ENCODE measurements at places on chromosomes 16 and 17.
A peak's percentile ranks its signal among the peaks of the same experiment; 100 is the strongest.

DNA sequence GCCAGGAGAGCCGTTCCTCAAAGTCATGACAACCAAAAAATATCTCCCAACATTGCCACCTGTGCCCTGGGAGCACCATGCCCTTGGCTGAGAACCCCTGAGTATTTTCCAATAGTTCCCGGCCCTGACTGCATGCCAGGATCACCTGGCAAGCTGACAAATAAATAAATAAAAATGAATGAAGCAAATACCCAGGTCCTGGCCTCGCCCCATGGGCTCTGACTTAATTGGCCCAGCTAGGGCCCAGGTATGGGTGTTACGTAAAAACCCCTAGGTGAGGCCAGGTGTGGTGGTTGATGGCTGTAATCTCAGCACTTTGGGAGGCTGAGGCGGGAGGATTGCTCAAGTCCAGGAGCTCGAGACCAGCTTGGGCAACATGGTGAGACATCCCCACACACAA is 2.7 kb upstream of the C16orf74 start:
- no peak for DNase-seq

DNA sequence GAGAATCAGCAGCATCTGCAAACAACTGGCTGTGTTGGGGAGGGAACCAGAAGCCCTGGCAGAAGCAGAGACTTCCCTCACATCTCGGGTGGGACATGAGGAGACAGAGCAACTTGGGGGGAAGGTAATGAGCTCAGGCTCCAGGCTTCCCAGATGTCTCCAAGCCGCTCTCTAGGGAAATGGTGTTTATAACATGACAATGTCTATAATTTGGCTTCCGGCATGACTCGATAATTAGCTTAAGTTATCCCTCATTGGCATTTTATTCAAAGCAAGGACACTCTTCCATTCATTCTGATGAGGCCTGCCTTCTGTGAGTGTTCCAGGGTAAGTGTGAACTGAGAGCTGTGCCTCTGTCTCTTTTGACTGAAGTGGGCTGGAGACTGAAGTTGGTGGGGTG is 14.7 kb upstream of the MLLT6 start:
- no peak for DNase-seq

DNA sequence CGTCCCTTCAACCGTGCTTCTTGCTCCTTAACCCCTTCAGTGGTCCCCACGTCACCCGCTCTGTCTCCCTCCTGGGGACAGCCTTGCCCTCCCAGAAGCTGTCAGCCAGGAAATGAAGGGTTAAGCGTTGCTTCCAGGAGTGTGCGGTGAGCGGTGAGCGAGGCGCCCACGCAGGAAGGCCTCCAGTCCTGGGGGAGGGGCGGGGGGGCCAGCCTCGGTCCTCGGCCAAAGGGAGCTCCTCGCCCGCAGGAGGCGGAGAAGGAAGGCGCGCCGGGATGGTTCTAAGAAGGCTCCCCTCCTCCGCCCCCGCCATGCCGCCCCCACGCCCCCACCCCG is 2.3 kb downstream of the RBFOX3 start:
- DNase-seq: no peak

DNA sequence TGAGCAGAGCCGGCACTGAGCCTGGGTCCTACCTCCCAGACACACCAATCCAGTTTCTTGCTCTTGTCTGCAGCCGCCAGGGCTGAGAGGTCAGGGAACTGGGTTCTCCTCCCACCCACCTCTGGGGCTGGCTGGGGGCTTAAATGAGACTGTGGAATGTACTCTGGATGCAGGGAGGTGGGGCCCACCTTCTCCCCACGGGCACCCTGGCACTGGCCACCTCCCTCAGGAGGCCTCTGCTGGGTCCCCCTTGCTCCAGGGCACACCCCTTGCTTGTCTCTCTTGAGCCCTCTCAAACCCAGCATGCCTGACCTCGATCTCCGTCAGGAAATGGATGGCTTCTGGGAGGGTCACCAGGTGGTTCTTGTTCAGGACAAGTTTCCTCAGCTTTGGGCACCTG is 6.4 kb downstream of the FLII start:
- DNase-seq: no peak

DNA sequence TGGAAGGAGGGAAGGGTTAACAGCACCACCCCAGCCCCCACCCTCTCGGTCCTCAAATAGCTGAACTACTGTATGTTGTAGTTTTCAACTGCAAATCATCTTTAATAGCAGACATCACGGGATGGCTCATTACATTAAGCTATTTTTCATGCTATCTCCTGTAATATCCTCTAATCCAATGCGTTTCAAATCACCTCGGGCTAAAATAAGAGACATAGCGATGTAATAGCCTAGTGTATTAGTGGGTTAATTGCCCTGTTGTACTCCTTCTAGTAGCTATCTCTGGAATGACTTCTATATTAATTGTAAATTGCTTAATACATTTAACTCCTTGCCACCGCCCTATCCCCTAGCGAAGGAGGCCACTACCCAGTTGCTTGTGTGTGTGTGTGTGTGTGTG is 54.3 kb downstream of the MRM1 start:
- no peak for DNase-seq

GRCh38 chr16:27169511-27170071 is 33.7 kb upstream of the KDM8 start:
- peak; percentile 18 for DNase-seq

GRCh38 chr17:36931697-36932382 is 5.4 kb upstream of the LHX1 start:
- DNase-seq: no peak

DNA sequence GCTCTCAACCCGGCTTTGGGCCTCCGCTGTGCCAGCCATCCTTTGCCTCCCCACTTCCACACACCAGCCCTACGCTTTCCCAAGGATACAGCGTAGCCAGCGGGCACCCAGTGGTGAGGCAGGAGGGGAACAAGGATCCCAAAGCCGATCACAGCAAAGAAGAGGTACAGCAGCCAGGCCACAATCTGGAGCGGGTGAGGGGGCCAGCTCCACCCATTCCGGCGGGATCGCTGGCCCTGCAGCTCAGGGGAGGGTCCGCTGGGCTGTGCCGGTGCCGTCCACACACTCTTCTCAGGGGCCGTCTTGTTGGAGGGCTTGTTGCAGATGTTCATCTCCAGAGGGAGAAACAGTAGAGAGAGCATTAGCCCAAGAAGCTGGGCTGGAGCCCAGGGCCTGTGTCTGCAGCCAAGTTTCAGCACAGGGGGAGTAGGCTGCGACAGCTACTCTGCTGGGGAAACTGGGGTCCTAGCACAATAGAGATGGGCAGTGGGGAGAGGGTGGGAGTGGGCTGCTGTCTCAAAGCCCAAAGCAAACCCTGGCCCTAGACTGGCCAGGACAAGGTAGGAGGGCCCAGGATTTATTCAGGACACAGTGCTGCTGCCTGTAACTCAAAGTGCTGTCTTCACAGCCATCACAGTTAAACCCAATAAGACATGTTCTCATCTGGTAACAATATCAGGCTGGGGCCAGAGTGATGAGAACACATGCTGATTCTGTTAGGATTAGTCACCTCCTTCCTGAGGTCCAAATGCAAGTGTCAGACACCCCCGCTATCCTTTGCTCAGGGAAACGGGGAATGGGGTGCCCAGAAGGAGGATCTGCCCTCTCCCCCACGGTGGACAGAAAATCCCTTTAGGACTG is 9.9 kb downstream of the ZDHHC1 start:
- DNase-seq: no peak

DNA sequence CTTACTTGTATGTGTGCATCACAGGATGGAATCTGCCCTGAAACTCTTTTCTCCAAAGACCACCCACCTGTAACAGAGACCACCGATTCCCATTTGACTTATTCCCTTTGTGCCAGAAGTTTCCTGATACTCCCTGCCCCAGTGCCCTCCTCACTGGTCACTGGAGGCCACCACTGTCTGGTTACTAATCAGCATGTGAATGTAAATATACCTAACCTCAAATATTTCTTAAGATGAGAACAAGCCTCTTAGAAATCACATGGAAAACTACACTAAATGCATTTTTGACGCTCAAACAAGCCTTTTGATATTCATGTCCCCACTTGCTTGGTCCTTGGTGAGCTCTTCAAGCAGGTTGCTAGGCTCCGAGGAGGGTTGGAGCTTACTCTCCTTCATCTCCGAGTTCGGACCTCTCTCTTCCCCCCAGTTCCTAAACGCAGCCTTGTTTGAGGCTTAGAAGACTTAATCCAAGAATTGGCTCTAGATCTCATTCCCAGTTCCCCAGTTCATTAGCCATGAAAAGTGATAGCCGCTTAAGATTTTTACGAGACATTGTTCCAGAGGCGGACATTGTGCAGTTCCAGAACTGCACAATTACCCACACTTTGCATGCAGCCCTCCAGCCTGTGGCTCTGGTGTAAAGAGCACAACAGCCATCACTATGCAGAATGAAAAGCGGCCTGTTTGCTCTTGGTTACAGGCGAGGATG is 579.2 kb upstream of the PSMD7 start:
- no peak for DNase-seq

DNA sequence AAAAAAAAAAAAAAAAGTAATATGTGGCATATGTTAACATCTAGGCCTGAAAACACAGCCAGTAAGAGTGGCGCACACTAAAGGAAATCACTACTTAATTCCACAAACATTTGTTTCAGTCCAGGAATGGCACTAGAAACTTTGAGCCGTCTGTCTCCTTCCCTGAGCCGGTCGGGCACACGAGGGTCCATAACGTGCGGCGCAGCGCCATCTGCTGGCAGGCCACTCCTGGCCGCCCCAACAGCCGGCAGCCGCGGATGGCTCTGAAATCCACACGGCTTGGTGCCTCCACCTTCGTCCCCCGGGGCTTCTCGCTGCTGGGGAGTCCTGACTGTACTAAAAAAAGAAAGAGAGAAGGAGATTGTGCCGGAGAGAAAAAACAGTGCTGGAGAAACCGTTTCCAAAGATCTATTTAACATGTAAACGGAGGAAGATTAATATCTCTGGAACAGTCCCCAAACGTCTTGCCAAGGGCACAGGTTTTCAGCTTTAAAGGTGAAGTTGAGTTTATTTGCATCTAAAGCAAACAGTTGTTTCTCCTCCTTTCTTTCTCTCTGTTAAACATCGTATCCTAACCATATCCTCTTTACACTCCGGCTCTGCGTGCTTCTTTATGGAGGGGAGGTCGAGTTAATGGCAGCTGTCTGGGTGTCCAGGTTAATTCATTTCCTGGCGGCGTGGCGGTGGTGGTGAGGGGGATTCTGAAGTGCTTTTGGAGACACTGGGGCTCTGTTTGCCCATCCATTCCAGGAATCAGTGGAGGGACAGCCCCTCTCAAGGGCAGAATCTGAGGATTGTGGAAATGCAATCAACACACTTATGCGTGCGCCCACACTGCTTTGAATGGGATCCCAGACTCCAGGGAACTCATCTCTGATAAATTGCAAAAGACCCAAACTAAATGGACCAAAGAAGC is 611.3 kb upstream of the SALL1 start:
- peak; percentile 65 for DNase-seq

GRCh38 chr16:10522966-10523365 is 57.4 kb downstream of the EMP2 start:
- no peak for DNase-seq

DNA sequence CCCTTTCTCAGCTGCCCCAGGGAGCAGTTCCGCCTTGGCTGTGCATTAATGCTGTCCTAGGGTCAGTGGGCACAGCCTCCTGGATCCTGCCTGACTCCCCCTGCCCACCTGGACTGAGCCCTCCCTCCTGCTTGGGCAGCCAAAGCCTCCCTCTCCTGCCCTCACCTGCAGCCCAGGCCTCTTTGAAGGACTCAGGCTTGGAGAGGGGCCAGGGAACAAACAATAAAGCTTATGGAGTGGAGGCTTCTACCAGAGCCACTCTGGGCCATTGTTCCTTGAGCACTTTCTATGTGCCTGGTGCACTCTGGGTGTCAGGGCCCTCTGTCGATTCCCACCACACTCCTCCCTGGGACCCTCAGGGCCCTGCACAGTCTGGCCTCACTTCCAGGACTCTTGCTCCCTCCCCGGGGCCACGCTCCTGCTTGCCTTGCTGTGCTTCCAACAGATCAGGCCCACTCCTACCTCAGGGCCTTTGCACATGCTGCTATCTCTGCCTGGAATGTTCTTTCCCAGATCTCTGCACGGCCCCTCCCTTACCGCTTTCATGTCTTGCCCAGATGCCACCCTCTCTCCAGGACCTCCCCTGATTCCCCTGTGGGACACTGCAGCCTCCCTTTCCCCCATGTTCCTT is 5.0 kb downstream of the KCNJ12 start:
- no peak for DNase-seq

- DNase-seq: no peak
Measured at GRCh38 chr16:86387468-86388440, 122.6 kb upstream of the FOXF1 start.

- no peak for DNase-seq
Measured at GRCh38 chr16:29204806-29205135, 201.7 kb downstream of the NPIPB11 start.

GRCh38 chr16:4314532-4315185 is 1.2 kb upstream of the GLIS2 start:
- peak; percentile 67 for DNase-seq

- DNase-seq: no peak
Measured at GRCh38 chr17:55996826-55997225, 156.4 kb upstream of the ANKFN1 start.

GRCh38 chr16:80536238-80536637 is 4.6 kb upstream of the DYNLRB2 start:
- DNase-seq: no peak

- no peak for DNase-seq
Measured at GRCh38 chr17:80821546-80821945, 170.1 kb upstream of the CHMP6 start.

DNA sequence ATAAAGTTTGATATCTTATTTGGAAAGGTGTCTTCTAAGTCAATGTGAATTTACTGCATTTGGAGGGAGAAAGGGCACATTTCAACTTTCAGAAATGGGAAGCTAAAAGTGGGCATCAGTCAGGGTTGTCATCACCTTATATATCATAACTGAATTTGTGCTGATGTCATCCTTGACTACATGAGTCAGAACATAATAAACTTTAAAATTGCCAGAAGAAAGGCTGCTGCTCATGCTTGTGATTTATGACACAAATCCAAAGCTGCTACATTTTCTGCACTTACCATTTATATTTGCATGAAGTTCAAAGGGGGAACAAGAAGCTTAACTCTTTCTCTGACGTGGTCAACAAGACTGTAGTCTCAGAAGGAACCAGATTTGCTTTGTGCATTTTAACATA is 196.6 kb downstream of the UTP18 start:
- DNase-seq: no peak

- peak; percentile 81 for DNase-seq
Measured at GRCh38 chr16:20409398-20410120, at the start of gene ACSM5. Gene ACSM5, plus strand, starts transcription at chr16:20409534. Its CDS starts 1,951 bp downstream, at chr16:20411485.

DNA sequence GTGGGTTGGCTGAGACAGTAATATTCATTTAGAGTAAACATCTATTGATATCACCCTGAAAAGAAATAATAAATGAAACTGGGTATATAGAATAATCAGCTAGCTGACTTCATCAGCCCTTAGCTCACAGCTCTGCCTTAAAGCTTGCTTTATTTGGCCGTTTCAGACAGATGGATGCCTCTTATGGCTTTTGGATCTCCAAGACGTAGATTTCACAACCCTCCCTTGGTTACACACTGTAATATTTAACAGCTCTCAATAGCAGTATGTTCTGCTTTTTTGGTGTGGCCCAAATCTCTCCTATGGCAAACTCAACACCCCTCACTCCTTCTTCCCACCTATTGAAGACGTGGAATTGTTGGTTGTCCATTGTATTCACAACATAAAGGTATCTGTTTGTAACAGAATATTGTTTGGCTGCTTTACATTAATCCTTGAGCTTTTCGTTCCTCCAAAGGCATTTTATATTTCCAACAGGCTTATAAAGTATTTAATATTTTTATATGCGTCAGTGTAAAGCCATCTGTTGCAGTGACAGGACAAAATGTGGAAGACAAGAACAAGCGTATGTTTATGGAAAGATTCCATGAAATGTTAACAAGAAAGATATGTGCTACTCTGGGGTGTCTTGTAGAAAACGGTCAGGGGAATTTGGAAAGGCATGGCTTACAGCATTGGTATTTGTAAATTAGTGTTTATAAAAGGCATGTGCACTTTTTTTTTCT is 837.0 kb upstream of the RBFOX1 start:
- DNase-seq: no peak

GRCh38 chr17:4788159-4788806 is 481 bp upstream of the GLTPD2 start:
- DNase-seq: no peak

Data from renal cortical epithelial cell (primary cell).